ENCODE measurements at places on chromosomes 6 and 20.

DNA sequence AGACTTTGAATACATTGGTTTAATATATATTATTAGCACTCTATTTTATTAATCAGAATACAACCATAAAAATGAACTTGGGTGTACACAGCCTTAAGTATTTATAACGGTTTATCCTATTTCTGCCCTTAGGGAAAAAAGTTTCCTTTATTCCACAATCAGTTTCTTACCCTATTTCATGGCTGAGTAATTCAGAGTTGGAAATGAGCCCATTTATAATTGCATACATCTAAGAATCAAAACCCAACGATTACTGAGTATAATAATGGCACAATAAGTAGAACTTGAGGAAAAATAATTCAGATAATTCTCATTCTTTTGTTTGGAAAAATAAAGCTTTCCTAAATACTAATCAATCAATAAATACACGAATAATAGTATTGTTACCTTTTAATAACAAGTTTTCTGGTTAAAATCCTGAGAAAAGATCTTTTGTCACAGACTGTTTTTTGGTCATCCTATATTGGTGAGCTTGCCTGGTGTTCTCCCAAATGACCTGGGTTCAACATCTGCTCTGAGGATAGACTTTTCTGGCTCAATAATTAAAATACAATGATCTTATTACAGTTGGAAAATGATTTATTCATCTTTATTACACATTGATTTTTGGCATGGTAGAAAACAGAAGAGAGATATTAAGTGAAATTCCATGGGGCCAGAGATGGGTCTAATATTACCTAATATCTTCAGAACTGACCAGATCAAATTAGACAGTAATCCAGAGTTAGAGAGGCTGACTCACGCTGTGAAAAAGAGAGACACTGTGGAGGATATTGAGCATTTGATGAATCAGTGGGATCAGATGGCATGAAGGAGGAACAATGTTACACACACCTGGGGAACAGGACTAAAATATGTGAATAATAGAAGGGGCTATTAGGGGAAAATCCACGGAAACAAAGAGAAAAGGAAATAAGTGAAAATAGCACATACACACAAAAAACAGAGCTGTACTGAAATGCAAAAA is 162.1 kb upstream of the TBX18 start:
- no peak for DNase-seq

DNA sequence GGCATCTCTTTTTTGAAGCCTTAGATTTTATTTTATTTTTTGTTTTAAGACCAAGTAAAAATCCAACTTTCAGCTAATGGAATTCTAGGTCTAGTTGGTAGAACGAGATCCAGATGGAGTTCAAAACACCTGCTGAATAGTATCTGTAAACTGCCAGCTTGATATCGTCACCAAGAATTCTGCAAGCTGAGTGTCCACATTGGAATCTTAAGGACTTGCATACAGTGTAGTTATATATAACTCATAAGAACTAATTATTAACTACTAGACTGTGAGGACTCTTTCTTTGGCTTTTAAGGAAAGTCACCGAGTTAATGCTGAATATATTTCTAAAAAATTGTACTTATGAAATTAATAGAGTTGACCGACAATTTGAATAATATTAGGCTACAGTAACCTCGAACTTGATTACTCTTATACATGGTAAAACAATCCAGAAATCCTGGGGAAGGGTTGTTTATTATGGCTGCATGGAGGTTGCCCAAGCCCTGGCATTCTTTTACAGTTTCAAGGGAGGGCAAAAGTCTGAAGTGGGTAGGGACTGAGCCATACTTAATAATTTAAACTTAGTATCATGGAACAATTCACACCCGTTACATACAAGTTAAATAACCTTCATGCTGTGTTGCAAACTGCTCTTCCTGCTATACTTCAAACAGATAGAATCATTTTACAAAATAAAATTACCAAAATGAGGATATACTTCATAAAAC is 553.9 kb downstream of the PTPRT start:
- no peak for DNase-seq

DNA sequence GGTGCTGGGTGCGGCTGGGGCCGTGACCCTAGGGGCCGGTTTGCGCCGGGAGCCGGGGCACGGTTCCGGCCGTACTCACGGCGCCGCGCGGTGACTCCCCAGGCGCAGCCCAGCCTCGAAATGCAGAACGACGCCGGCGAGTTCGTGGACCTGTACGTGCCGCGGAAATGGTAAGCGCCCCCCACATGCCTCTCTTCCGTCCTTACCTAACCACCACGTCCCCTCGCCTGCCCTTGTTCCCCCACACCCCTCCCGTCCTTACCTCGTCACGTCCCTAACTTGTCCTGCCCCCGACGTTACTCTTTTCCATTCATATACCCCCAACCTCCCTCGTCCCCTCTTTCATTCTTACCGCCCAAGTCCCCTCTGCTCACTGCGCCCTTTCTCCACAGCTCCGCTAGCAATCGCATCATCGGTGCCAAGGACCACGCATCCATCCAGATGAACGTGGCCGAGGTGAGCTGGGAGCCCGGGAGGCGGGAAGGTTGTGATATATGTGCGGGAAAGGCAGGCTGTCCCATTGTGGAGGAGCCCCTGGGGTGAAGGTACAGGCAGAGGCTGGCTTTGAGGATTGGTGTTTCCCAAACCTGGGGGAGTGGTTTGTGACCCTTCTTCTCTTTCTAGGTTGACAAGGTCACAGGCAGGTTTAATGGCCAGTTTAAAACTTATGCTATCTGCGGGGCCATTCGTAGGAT is 463 bp downstream of the RPS21 start:
- no peak for DNase-seq

- DNase-seq: no peak
Measured at GRCh38 chr20:63264519-63264918, 8.1 kb upstream of the ARFGAP1 start.

GRCh38 chr6:69422475-69422874 is 374.3 kb downstream of the LMBRD1 start:
- no peak for DNase-seq

DNA sequence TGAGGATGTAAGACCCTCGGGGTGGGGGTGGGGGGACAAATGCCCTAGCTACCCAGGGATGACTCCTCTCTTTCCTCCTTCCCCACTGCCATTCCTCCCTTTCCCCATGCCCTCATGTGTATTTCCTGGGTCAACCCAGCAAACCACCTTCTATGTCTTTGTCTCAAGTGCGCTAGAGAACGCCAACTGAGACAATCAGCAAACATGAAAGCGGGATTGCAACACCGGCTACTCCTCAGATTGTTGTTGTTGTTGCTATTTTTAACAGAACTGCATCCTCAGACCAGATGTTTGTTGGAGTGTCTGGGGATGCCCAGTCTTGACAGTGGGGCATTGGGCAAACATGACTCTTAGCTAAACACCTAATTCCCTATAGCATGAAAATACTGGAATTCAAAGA is 39.3 kb upstream of the HIVEP1 start:
- DNase-seq: no peak

GRCh38 chr6:119173249-119174084 is 95.0 kb upstream of the FAM184A start:
- DNase-seq: no peak

DNA sequence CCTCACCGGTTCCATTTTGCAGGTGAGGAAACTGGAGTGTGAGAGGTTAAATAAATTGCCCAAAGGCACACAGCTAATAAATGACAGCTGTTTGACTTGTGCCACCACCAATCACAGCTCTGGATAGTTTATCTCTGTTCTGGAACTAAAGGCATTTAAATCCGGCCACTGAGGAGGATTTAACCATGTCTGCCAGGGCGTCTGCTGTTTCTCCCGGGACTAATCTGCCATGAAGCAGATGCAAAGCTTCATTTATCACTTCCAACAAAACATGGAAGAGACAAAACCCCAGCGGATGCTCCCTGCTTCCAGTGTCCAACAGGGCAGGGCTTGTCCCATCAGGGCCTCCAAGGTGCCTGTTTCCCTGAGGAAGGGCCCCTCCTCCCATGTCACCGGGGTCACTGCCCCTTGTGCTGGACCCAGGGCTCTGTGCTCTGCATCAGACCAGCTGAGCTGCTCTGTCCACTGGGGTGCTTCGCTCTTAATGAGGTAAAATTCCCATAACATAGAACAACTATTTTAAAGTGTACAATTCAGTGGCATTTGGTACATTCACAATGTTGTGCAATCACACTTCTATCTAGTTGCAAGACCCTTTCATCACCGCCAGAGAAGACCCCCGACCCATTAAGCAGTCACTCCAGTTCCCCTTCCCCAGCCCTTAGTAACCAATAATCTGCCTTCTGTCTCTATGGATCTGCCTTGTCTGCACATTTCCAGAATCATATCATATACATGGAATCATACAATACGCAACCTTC is 244.3 kb downstream of the PTPRT start:
- DNase-seq: no peak

GRCh38 chr20:24840121-24840713 is 108.9 kb upstream of the CST7 start:
- DNase-seq: no peak

GRCh38 chr6:9503111-9503761 is 911.6 kb downstream of the TFAP2A start:
- DNase-seq: no peak

- no peak for DNase-seq
Measured at GRCh38 chr20:54589402-54590030, 114.1 kb downstream of the DOK5 start.

GRCh38 chr6:8588176-8588575 is 152.8 kb upstream of the SLC35B3 start:
- DNase-seq: no peak

GRCh38 chr6:78530208-78530607 is 337.1 kb upstream of the IRAK1BP1 start:
- DNase-seq: no peak

GRCh38 chr6:36724514-36725390 is 27.1 kb downstream of the RAB44 start:
- peak; percentile 53 for DNase-seq

GRCh38 chr6:95847061-95847460 is 168.7 kb upstream of the FUT9 start:
- DNase-seq: no peak

DNA sequence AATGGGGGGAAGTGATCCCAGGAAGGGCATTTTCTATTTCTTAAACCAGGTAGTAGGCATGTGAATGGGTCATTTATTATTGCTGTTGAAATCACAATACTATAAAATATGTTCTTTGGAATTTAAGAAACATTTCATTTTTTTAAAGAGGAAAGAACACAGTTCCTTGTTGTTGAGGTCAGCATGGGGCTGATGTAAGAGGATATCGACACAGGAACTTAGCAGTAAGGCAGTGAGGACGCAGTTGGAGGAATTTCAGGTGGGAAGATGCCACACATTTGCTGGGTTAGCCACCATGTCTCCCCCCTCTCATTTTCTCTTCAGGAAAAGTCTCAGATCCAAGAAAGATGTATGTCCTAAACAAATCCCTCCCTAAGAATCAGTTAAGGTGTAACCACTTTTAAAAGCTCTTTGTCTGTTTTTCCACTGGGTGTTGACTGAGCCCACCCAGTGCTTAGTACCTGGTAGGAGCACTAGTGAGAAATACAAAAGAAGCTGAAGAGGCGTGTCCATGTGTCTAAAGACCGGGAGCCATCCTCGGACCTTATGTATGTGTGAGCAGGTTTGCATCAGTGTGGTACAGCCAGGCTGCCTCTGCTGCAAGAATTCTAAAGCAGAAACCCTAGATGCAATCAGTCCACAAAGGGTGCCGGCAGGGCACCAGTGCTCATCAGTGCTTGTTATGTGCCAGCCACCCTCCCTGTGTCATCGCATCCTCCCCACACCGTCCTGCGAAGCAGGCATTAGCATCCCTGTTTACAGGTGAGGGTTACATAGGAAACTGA is 98.9 kb downstream of the TCP11 start:
- DNase-seq: no peak

- DNase-seq: no peak
Measured at GRCh38 chr6:45969883-45970282, 45.8 kb downstream of the CLIC5 start.

DNA sequence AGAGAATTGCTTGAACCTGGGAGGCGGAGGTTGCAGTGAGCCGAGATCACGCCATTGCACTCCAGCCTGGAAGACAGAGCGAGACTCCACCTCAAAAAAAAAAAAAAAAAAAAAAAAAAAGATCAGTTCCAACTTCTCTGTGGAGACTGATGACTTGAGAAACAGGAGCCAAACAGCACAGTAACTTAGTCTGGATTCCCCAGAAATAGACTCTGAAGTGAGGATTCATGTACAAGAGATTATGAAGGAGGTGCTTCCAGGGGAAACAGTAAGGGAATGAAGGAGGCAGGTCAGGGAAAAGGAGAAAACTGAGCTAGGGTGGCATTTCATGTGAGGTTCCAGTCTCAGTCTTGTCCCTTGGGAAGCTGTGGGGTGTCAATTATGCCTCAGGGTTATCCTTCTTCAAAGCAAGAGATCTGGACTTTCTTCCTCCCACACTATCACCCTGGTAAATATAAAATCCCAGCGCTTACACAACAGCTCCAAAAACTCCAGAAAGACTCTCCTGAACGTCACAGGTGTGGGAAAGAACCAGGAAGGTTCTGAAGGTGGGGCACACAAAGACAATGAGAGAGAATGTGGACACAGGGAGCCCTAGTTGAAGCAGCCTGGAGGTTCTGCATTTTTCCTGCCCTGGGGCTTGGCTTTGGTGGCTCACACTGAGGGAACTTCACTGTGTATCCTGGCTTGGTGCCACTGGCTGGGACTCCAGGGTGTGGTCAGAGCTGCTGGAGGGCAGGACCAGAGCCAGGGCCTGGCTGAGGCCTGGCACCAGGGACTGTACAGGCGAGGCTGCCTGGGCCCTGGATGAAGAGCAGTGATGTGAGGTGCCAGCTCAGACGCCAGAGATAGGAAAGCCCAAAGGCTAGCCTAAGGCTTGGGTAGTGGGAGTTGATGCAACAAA is 46.8 kb downstream of the PCNA start:
- no peak for DNase-seq

DNA sequence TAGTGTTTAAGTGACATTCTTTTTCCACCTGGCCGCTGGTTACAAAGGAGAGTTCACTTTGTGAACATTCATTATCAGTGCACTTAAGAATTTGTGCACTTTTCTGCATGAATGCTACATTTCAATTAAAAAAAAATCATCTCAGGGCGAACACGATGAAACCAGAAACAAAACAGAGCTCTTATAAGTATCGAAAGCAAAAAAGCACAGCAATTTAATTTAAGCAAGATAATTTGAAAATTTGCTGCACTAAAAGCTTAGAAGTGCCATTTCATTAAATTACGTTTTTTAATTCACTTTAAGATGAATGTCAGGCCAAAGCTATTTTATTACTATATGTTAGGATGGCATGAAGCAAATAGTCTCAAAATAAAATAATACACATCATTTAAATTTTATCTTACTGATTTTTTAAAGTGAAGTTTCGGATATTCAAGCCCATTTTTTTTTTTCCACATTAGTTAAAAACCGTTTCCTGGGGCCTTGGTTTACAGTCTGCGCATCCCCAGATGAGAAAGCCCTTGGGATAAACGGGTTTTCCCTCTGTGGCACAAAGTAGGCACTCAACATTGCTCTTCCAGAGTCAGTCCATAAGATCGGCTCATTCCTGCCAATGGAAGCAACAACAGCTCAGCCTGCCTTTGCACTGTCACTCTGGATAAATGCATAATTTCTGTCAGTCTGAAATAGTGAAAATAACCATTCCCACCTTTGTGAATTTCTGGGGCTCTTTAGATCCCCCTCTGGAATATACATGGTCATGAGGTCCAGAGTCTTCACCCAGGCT is 80.1 kb downstream of the FYN start:
- no peak for DNase-seq
